T-helper 2 cell (primary cell): ENCODE measurements at places on chromosomes 7 and 10.

DNA sequence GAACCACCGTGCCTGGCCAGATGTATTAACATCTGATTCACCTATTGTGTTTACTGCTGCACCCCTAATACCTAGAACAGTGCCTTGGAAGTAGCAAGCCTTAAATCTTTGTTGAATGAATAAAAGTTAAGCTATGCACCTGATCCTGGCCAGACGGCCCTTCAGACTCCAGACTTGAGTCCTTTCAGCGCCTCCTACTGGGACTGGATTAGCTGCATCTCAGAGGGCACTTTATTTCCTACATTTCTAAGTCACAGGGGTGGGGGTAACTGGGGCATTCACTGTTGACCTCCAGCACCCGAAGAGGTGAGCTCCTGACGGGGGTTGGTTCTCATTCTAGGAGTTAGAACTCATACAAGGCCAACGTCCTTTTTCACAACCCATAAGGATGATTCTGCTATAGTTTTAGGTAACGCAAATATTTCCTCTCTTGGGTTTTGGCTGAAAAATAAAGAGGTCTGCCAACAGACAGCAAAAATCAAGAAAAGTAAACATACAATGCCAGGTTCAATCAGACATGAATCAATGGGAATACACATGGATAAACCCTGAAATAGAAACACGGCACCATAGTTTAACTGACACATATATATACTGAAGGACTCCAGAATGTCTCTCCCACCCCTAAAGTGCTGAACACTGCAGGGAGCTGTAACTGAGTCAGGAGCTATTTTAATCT is 48.0 kb upstream of the DLG5 start:
- no peak for DNase-seq

DNA sequence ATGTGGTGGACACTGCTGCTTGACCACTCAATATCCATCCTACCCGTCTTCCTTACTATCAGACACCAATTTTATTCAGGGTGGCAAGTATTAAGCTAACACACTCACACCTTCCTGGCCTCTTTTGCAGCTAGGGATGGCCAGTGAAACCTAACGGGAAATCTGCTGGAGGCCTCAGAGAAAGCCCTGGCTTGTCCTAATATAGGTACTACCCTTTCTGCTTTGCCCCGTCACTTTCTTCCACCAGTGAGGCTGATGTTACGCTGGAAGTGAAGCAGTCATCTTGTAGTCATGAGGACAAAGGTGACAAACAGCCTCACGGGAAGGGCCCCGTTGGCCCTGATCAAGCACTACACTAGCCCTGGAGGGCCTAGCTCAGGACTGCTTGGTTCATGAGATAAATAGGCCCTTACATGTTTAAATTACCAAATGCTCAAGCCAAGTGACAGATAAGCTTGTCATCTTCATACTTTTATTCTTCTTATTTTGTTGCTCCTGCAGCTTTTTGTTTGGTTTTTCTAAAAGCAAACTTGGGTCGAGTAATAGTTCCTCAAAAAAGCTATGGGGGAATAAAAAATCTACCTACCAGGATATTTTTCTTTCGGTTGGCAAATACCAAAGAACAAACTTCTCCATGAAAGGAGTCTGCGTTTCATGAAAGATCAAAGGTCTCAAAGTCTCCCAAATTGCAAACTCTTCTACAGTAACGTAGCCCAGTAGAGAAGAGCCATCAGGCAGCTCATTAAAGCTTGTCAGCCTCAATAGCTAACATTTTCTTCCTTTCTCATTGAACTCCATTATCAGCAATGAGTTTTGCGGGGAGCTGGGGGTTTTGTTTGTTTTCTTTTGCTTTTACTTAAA is 17.5 kb downstream of the CREB3L2 start:
- no peak for DNase-seq

DNA sequence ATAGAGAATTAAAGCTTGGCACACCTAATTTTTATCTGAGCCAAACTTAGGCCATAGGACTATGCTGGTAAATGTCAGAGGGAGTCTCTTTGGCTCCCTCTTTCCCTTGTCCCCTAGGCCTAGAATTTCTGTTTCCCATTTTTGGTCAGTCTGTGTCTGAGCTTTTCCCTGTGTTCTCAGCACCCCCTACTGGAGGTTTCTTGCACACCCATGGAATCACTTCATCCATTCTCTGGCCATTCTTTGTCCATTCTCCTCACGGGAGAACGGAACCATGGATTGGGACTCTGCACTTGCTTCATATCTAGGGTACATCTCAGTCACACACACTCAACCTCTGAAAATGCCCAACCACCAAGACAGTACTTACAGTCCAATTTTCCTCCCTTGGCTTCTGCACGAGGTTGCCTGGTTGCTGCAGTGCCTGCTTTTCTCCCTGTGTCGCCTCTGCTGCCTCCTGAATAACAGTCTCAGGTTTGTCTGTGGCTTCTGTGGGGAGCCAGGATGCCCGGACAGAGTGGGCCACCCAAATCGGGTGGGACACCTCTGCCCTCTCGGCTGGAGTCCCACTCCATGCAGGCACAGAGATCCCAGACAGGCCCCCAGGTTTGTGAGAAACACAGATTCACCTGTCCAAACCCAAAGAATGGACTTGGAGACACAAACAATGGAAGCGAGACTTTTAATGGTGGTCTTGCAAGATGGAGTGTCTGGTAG is 35.1 kb upstream of the DNAH11 start:
- no peak for DNase-seq

DNA sequence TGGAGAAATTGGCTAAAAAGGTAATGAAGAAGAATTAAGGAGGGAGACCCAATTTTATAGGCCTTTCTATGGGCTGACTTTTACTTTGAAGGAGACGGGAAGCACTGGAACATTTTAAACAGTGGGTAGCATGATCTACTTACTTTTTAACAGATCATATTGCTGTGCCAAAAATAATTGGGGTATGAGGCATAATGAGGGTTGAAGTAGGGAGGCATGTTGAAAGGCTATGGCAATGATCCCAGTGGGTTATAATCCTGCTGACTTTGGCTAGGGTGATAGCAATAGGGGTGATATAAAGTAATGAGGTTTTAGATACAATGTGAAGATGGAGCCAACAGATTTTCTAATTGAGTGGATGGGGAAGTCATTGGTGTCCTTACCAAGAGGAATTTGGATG is 73.2 kb downstream of the GPR37 start:
- no peak for DNase-seq

DNA sequence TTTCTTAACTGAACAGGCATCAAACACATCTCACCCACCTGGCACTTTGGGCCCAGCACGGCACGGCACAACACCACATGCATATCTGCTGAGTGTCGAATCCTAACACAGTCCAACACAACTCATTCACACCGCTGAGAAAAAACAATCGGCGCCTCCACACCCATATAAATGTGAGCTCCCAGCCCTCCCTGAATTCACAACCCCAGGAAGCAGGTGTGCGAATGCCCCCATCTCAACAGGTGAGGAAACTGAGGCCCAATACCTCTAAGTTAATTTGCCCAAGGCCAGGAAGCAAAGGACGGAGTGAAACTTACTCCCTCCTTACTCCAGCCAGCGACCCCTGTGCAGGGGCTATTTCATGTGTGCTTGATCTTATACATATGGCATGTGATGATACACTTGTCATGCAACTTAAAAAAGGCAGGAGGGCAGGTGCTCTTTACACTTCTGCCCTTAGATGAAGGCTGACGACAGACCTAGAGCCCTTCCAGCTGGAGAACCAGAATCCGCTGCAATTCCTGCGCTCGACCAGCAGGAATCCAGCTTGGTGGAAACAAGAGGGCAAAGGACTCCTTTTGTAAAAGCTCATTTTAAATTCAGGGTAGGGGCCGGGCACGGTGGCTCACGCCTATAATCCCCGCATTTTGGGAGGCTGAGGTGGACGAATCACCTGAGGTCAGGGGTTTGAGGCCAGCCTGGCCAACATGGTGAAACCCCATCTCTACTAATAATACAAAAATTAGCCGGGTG is 116.0 kb downstream of the LARP4B start:
- DNase-seq, result no peak

DNA sequence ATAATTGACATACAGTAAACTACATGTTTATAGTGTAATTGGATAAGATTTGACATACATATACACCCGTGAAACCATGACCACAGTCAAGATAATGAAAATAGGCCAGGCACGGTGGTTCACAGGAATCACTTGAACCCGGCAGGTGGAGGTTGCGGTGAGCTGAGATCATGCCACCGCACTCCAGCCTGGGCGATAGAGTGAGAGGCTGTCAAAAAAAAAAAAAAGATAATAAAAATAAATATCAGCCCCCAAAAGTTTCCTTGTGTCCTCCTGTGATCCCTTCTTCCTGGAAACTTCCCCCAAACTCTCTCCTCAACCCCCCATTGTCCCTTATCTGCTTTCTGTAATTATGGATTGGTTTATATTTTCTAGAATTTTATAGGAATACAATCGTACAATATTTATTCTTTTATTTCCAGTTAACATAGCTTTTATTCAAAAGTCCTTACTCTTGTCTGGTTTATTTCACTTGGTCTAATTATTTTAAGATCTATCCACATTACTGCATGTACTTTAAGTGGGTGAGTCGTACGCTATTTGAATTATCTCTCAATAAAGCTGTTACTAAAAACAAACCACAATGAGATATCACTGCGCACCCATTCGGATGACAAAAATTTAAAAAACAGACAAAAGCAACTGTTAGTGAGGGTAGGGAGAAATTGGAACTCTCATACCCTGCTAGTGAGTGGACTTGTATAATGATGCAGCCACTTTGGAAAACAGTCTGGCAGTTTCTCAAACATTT is 30.1 kb upstream of the TNPO3 start:
- no peak for DNase-seq

DNA sequence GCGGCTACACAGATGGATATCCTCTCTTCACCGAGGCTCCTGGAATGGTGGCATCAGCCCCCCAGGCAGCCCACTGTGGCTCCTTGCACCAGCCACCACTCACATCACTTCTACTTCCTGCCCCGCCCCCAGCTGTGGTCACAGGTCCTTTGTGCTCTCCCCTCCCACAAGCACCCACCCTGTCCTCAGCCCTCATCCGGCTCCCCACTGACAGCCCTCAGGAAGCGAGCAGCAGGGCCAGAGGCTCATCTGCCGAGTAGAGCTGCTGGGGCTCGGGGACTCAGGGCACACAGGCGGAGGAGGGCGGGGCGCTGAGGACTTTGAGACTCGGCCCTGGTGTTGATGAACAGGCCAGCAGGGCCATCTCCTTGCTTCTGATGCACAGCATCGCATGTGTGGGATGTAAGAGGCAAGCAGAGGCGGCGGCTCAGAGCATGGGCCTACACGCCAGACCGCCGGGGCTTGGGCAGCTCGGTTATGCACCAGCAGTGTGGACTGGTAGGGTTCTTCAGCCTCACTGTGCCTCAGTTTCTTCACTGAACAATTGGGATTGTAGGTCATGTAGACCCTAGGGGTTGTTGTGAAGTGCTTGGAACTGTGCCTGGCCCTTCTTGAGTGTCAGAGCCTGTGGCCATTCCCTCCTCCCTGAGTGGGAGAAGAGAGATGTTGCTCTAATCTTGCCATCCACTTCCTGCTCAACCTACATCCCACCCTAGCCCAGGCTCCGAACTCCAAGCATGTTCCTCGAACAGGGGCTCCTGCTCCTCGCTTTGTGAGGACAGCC is at the start of gene PRF1:
TSS of gene PRF1 (minus strand) at position 77 of the 784 bp plus-strand sequence. CDS start 1,839 bp downstream, outside the sequence.
- peak; percentile 27 for DNase-seq

DNA sequence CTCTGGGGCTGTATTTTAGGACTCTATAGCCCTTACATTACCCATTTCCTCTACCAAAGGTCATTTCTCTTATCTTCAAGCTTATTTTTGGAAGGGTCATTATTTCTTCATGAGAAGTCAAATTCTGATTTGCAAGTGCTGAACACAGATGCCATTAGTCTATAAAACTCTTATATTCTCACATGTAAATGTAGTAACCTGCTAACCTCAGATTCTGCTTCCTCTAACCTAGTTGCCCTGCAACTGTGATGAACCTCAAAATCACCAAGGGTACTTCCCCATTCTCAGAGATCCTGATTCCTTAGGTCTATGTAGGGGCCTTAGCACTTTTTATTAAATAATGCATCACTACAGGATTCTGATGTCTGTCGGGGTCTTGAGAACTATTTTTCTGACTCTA is 6.3 kb downstream of the FAS start:
- no peak for DNase-seq

DNA sequence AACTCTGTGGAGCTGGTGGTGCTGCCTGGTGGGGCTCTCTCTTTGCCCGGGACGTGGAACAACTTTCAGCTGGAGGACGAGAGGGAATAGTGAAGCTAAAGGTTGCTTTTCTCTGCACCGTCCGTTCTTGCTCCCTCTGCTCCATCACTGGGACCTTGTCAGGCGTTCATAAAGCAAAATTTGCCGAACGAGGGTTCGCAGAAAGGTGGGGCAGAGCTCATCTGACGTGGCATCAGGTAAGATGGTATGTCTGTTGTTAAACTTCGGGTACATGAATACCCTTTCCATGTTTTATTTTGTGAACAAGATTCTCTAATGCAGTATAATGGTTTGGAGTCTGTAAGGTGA is 416 bp downstream of the BBS9 start:
- peak; percentile 36 for DNase-seq

GRCh38 chr10:74094231-74094630 is 56.4 kb downstream of the AP3M1 start:
- DNase-seq, result no peak

DNA sequence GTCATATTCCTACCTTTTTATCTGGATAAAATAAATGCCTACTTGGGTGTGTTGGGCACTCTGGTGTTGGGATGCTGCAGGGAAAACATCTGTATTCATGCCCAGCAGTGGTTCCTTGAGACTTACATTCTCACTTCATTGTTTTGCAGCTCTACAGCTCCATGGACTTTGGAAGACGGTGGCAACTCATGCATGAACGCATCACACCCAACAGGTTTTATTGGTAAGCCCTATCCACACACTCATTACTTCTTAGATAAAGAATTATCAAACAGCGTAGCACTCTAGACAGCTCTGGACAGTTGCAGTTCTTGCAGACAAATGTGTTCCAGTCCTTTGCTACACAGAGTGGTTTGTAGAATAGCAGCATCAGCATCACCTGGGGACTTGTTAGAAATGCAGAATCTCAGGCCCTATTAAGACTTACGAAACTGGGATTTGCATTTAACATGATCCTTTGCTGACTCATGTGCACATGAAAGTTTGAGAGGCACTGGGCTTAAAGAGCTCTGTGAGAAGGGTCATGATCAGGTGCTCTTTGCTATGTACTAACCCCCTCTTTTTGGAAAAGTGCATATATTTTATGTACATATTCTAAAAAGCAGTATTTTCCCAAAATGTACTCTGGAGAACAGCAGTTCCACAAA is 401.9 kb downstream of the SORCS3 start:
- DNase-seq, result no peak

- DNase-seq, result no peak
Measured at GRCh38 chr10:90923111-90923731, 2.3 kb upstream of the ANKRD1 start.
